Heart left ventricle (tissue), 16 donors: ENCODE measurements at places on chromosomes 2 and 18. TPM values are rescaled to one million over a fixed set of nuclear protein-coding genes. Genes with fewer than 3 reads are reported as not detected.

DNA sequence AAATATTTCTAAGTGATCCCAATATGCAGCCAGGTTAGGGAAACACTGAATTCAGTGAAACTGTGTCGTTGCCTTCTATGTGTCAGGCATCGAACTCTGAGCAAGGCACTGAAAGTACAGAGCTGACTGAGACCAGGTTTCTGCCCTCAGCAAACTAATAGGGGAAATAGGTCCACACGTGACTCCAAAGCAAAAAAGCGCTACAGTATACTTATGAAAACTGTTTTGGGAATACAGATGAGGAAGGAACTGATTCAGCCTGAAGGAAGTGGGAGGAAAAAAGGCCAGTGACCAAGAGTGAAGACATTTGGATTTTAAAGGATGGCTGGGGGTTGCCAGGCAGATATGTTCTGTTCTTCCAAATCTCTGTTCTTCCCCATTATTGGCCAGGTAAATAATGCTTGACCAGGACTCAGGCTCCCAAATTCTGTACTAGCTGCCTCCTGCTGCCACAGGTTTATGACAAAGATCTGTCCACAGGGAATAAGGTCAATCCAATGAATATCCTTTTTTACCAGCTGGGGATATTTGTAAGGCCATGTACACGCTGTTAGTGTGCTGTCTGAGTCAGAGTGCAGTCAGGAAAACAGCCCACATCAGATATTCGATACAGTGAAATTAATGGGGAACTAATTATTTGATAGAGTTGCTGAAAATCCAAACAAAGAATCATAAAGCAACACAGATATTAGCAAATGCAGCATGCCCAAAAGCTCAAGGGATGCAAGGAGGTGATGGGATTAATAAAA is 24.5 kb upstream of the INPP4A start:
- DNase-seq: no peak

DNA sequence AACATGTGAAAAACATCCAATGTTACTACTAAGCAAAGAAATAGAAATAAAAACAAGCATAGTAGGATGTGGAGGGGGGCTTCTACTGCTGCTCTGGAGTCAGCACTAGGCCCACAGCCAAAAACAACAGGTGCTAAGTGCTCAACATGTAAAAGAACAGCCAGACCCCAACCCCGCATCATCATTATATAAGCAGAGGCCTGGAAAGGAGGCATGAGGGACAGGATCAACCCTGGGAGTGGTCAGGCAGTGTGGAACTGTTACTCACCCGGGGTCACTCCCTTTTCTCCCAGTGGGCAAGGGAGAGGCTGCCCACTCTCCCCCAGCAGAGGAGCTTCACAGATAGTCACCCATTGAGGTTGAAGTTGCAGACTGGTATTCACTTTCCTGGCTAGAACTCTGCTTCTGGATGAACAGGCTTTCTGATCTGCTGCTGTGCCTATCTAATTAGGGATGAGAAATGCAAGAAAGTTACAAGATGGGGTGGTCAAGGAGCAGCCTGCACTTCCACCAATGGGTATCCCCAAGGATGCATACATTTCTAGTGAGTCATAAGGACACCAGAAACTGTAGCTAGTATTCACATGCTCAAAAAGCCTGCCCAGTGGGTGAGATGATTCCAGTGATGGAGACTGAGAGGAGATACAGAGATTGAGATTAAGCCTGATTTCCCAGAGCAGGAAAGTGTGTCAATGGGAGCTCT is 480.1 kb upstream of the TCF4 start:
- no peak for DNase-seq

- no peak for DNase-seq
These were observed 48.7 kb upstream of the NEDD4L start for GRCh38 chr18:57995331-57995730.

DNA sequence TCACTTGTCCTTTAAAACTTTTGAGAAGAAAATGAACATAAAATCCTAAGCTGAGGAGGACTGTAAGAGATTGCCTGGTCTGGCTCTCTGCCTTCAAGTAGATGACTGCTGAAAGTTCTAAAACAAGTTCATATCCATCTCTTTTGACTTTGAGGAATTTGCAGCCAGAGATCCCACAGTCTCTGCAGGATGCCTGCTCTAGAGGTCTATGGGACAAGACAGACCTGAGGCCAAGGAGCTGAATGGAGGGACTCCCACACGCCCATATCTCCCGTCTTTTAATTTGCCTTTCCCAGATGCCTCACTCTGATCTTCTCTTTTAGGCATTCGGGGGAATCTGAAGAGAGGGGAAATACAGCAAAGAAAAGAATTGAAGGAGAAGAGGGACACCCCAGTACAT is 255.9 kb upstream of the RASGRP3 start:
- no peak for DNase-seq

GRCh38 chr2:6168485-6168884 is 476.3 kb downstream of the SOX11 start:
- no peak for DNase-seq

DNA sequence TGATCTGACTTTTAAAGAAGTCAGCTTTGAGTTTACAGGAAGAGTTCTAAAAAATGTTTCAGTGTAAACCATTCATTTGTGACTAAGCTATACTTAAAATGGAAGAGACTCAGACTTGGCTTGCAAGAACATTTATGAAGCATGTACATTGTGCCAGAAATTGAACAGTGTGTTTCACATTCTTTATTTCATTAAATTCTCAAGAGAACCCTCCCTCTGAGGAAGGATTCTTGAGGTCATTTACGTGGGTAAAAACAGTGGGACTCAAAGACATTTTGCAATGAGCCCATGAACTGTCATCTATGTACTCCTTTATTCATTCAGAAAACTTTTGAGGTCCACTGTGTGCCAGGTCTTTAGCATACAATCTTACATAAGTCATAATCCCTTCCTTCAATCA is 143.6 kb upstream of the ZNF521 start:
- DNase-seq: no peak

DNA sequence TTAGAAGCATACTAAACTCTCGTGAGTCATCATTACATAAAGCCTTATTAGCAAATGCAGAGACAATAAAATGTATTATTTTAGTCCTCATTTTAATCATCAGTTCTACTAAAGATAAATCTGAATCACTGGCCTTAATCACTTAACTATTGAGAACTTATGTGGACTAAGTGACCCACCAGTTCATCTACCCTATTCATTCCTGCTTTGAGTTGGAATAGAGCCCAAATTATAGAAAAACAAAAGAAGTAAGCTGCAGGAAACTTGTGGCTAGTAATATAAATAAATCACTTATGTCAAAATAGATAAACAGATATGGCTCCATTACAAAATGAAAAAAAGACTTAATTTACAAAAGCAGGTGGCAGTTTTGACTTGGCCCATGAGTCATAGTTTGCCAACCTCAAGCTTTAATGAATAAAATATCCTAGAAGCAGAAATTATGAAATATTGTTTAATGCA is 851.8 kb upstream of the CRIM1 start:
- no peak for DNase-seq

- DNase-seq: no peak
These were observed 26.9 kb downstream of the CELF4 start for GRCh38 chr18:37538526-37539205.

DNA sequence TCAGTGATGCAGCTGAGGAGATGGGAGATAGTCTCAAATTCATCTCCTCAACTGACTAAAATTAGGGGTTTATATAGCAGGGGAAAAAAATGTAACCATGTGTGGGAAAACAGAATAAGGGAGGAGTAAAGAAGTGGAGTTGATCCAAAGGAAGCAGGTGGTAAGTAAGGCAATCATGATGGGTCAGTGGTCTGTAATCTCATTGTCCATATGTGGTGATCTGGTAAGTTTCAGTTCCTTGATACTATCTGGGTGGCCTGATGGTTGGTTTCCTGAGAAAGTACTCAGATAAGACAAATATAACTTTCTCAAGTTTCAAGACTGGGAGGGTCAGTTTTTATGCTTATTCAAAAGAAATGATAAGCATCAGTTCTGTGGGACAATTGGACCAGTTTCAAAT is 312.3 kb upstream of the KCNJ3 start:
- no peak for DNase-seq

DNA sequence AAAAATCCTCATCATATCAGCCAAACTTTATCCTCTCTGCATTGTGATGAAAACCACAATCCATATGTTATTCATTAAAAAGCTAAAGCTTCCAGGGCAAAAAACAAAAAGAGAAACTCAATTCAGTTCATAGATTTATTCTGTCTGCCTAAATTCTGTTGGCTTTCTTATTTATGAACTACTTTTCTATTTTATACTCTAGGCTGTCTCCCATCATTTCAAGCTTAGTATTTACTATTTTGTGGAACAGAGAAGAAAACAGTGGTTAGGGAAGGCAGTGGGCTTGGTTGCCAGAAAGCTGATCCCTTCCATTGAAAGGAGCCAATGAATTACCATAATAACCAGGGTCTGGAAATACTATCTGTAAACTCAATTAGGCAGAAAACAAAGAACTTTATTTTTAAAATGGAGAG is 71.8 kb downstream of the RAPH1 start:
- DNase-seq: no peak

DNA sequence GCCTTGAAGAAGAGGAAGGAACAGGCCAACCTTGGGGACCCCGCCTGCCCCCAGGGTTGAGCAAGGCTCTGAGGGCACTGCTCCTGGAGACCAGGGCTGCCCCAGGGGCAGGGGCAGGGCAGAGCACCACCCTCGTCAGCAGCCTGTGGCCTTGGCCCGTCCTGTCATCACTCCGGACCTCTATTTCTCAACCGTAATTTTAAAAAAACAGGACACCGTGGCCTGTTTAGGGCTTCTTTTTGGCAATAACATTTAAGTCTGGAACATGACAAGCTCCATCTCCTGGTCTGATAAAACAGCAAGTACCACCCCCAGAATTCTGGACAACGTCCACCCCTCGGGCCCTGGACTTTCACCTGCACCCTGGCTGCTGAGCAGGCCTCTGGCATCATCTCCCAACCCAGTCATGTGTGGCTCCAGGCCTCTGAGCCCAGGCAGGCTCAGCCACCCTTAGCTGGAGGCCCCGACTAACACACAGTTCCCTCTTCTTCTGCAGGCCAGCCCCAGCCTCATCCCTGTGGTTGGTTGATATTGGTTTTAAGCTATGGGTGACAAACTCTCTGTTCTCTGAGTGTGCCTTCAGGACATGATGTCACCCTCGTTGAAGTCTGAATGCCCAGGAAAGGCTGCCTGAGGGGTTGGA is 22.6 kb upstream of the ID2 start:
- no peak for DNase-seq

GRCh38 chr2:204730603-204731002 is 185.3 kb downstream of the PARD3B start:
- DNase-seq: no peak

GRCh38 chr18:35131387-35132020 is 90.3 kb downstream of the MAPRE2 start:
- DNase-seq: no peak

- no peak for DNase-seq
These were observed 96.7 kb downstream of the GAREM1 start for GRCh38 chr18:32373995-32374394.

GRCh38 chr18:76314015-76314414 is 181.0 kb downstream of the ZNF516 start:
- no peak for DNase-seq

- no peak for DNase-seq
These were observed 246.8 kb downstream of the KCNS3 start for GRCh38 chr2:18125303-18125702.

- no peak for DNase-seq
These were observed 235.0 kb downstream of the CAMKMT start for GRCh38 chr2:44596537-44597320.

GRCh38 chr2:204237416-204237815 is 300.9 kb downstream of the ICOS start:
- DNase-seq: no peak

DNA sequence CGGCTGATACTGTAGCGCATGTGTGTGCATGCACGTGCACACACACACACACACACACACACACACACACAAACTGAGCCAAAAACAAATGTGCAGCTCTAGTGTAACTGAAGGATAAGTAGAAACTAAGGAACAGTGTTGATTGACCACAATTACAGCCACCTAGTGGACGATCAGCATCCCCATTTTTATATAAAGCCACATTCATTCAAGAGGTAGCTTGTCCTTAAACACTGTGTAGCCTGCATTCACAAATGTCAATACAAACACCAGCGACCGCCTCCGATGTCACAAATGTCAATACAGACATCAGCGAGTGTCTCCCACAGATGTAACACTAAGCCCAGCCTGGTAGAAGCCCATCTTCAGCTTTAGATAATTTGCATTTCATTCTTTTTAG is 167.4 kb downstream of the PTGR3 start:
- DNase-seq: no peak

GRCh38 chr2:57296795-57297517 is 749.6 kb upstream of the VRK2 start:
- no peak for DNase-seq

DNA sequence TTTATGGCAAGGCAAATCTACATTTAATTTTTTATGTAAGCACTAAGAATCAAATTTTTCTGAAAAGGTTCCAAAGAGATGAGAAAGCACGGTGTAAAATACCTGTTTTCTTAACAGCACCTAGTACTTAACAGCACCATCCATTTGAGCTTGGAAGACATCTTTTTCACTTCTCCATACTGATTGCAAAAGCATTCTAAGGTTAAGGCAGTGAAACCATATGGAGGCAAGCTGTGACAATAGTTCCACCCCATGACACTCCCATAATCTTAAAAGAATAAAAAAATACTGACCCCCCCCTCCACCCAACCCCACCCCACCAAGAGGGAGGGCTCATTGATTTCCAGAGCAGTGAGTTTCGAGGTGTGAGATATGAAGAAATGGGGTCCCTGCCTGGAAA is 60.6 kb downstream of the ZCCHC2 start:
- no peak for DNase-seq

DNA sequence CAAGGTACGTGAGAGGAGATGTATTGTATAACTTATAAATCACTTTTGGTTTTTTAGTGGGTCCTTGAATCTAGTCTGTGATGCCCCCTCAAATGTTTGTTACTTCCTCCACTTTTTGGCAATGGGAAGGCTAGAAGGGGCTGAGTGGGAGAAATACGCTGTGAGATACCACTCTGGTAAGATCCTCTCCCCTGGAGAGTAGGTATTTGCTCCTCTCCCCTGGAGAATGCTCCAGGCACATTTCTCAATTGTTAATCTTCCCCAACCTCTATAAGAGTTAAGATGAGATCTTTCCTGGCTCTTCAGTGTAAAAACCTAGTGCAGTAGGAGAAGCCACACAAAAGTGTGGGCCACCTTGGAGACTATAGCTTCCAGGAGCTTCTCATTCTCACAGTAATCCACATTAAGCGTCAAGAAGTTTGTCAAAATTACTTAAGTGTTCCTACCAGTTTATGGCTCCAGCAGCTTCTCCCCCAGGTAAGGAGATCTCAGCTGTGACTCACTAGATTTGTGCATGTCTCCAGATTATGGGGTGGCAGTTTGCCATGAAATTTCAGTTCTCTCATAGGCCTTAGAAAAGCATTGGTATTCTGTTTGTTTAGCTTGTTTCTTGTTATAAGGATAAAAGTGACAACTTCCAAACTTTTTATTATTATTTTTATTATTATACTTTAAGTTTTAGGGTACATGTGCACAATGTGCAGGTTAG is 182.6 kb downstream of the FSIP2 start:
- DNase-seq: no peak

NCL gene
- 60.9 TPM for total RNA-seq

FAM124B gene
- 1.6 TPM for total RNA-seq

ZNF512 gene
- total RNA-seq: 14.0 TPM

ZNF396 gene
- total RNA-seq: 0.85 TPM

COL4A4 gene
- total RNA-seq: 5.2 TPM

IGFBP5 gene
- 157 TPM for total RNA-seq

LCT gene
- not detected for total RNA-seq

ALPG gene
- total RNA-seq: not detected

SCYGR4 gene
- total RNA-seq: not detected

GREB1L gene
- total RNA-seq: 14.8 TPM

SNTG2 gene
- 0.93 TPM for total RNA-seq

TCF23 gene
- total RNA-seq: 0.85 TPM

UGT1A5 gene
- total RNA-seq: not detected
